HFFc6 (cell line): ENCODE measurements at places on chromosomes 13 and 19.

GRCh38 chr19:19955208-19955607 is 54.5 kb downstream of the ZNF93 start:
- DNase-seq, result no peak

DNA sequence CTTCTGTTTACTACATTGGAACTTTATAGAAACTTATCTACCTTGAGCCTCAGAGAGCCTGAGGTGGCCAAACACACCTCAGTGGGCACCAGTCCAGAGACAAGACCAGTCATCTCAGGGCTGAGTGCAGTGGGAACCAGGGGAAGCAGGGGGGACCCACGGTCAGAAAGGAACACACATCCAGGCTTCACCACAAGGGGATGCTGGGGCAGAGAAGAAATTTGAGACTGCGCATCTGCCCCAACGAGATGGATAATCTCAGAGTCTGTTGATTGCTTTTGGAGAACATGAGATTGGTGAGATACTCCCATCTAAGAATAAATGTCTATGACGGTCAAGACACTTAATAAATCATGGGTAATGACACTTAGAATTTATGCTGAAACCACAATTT is 98.7 kb downstream of the DOCK9 start:
- DNase-seq, result no peak

GRCh38 chr13:63541336-63541735 is 2125.7 kb upstream of the PCDH20 start:
- DNase-seq, result no peak

- no peak for DNase-seq
These were observed 18.3 kb downstream of the ZNF100 start for GRCh38 chr19:21749090-21749489.

DNA sequence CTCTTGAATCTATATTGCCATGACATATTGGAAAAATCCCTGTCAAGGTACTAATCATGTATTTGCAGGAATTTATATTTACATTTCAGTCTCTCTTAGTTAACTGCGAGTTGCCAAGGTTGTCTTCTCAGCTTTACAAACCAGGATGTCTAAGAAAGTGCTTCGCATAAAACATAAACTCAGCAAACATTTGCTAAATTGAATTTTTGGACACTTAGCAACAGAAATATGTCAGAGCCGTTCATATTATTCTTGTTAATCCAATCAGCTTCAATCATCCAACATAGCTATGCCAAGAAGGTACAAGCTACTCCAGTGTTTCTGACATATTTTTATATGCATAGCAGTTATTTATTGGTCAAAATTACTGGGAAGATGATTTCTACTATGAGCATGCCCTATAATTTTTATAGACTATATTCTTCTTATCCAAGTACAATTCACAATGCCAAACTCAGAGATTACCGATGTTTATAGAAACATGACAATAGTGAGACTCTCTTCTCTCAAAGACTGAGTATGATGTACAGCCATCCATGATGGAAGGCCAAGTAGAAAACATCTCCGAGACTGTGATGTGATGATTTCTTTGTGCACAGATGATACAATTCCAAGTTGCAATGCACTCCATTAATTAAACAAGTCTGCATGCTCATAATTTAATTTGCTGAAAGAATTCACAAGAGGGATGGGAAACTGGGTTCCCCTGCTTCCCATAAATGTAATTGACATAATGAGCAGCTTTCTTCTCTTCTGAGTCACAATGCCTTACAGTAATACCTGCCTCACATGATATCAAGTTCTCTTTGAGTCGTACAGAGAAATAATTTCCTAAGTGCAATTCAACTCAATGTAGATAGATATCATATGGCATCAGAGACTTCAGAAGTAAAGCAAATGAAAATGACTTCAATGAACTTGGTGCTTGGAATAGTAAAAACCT is 776.3 kb downstream of the EFNB2 start:
- DNase-seq, result no peak

DNA sequence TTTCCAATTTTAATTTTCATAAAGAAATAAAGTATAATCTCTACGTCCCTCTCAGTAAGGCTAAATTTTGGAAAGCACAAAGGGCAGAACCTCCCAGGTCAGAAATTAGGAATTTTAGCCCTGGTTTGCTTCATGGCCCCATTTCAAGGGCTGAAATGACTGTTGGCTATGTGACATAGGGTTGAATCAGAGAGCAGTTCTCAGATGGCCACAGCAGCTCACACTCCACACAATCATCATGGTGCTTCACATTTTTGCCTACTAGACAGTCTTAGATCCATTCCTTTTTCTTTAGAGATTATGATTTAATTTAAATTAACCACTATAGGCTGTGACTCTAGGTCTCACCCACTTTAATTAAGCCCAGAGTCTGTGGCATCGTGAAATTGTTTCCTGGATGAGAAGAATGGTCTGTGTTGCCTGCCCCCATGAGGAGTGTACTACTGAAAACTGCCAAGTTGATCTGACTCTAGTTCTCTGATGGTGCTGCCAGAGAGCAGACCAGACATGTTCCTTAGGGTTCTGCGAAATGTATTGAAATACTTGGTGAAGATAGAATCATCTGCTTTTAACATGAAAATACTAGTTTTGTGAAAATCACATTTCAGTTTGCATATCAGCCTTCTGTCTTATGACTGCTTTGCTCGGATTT is 57.4 kb downstream of the ESD start:
- DNase-seq, result no peak

DNA sequence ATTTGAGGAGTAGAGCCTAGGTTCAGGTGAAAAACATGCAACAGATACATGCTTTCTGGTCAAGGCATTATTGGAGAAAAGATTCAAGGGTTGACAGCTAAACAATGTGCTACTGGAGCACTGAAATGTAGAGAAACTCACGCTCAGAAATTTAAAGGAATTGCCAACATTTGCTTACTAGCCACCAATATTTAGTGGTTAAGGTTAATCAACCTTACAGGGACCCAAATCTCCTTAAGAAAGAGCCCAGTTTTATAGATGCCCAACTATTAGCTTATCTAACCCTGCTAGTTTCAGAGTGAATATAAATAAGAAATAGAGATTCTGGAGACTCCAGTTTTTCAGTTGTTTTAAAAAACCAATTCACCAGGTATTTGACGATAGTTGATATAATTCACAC is 203.6 kb downstream of the DACH1 start:
- DNase-seq, result no peak
